Activated CD4-positive, alpha-beta T cell treated with anti-CD3 and anti-CD28 coated beads for 36 hours (primary cell): ENCODE measurements at places on chromosomes 13 and 19. TPM values are rescaled to one million over a fixed set of nuclear protein-coding genes. Genes with fewer than 3 reads are reported as not detected.

KCNRG gene
- 0.12 TPM for total RNA-seq

GRCh38 chr19:33686687-33687480 is 65.1 kb downstream of the CHST8 start:
- no peak for DNase-seq

PGLYRP1 gene
- not detected for total RNA-seq

HCST gene
- total RNA-seq: 27.0 TPM

DNA sequence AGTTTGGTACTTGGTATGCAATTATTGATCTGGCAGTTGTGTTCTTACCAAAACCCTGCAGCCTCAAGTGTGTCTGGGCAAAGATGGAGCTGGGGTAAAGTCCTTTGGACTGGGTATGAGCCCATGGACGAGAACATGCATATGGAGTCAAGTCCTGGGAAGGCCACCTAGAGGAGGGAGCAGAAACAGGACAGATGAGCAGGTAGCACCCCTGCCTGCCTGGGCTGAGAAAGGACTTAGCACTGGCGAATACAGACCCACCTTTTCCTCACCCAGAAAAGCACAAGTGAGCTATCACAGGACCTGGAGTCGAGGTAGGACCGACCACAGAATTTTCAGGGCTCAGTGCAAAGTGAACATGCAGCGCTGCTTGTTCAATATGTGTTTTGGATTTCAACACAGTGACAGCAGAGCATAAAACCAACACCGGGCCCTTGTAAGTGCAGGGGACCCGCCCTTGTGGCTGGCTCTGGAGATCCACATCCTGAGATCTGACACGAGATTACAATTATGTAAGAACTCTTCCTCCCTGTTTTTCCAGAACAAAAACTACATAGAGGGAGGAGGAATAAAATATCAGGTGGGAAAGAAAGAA is 25.9 kb downstream of the IGFL2 start:
- no peak for DNase-seq

DNA sequence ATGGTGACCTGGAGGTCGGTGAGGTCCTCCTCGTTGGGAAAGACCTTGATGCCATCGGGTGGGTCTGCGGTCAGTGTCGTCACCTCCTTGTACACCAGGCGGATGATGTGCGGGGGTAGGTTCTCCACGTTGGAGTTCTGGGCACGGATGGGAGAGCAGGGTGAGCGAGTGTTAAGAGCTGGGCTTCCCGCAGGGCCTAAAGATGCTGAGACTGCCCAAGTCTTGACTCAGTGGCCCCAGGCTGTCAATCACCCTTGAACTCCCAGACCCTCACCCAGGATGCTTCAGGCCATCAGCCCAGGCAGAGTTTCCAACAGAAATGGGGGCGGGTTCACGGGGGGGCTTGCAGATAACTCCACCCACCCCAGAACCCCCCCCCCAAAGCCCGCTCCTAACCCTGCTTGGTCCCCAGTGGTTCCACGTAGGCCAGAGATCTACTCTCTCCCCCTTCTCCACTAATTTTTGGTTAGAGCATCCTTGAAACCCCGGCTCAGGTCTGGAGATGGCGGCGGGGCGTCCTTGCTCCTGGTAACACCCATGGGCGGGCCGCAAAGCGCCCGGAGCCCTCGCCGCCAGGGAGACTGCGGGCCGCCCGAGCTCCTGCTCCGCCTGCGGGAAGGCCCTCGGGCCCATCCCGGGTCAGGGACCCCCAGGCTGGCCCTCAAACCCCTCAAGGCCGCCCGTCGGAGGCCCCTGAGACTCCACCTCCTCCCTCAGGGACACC is 600 bp downstream of the UBE2S start:
- DNase-seq: peak; percentile 53

GRCh38 chr13:56501750-56502149 is 639.0 kb upstream of the PRR20A start:
- no peak for DNase-seq

GRCh38 chr13:87057807-87058520 is 613.2 kb upstream of the SLITRK5 start:
- no peak for DNase-seq

- no peak for DNase-seq
Observed at GRCh38 chr13:111175935-111176334, 60.8 kb downstream of the ARHGEF7 start.

GRCh38 chr13:113474179-113474578 is 16.3 kb downstream of the DCUN1D2 start:
- no peak for DNase-seq

DNA sequence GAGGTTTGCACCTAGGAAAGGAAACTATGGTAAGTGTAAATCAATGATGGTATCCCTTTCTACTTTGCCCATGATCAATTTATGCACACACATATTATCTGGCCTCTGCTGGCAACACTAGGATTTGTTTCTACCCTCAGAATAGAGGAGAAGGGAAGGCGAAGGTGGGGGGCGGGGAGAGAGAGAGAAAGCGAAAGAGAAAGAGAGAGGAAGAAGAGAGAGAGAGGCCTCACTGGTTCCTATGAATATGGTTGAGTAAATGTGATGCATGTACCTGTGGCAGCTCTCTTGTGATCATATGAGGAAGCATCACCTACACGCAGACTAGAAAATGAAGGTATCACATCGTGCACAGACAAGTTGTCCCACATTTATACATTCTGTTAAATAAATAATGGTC is 882.0 kb upstream of the SLITRK6 start:
- DNase-seq: no peak

DNA sequence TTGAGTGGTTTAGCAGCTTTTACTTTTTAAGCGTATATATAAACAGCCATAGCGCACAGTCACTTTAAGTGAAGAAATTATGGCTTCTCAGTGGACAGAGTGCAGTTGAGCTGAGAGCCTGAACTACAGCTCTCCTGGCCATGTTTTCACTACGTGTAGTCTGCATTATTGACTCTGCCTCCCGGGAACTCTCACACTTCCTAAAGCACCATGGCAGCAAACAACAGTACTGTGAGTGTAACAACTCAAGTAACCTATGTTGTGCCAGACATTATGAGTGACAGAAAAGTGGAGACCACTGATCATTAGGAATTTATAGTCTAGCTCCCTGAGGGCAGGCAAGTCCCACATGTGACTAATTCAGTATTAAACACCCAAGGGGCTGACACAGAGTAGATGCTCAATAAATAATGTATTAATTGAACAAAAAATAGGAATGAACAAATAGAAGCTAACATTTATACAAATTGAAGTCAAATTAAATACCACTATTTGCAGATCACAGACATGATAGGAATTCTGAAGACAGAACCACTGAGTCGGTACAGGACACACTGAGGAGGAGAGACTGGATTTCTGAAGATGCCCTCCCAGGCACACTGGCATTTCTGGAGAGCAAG is 19.7 kb downstream of the EFNB2 start:
- no peak for DNase-seq

DNA sequence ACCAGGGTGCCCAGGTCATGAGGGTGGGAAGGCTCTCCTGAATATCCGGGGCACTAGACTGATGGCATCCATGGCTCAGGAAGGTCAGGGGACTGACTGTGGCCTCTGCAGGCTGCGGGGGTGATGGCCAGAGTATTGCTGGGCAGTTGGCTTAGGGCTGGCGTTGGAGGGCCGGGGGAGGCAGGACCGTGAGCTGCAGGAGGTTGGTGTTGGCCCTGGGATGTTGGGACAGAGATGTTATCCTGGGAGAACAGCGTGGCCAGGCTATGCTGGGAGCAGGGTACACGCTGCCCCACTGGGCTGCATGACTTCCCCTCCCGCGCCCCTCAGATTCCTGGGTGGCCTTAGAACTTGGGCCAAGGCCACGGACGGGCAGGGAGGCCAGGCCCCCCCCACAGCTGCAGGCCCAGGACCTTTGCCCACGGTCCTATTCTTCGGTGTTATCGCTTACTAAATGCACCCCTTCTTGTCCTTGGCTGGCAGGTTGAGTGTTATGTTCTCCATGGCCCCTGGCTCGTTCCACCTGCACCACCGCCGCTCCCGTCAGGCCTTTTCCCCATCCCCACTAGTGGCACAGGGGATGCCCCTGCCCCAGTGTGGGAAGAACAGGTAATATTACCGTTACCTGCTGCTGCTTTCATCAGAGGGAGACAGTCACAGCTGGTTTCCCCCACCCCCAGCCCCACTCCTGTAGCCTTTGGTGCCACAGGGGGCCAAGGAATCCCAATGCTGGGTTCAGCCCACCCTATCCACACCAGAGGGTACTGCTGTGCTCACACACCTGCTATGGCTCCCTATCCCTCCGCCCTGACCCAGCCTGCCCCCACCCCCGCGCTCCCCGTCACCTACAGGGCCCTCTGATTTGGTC is 3.2 kb upstream of the ISYNA1 start:
- DNase-seq: no peak

DNA sequence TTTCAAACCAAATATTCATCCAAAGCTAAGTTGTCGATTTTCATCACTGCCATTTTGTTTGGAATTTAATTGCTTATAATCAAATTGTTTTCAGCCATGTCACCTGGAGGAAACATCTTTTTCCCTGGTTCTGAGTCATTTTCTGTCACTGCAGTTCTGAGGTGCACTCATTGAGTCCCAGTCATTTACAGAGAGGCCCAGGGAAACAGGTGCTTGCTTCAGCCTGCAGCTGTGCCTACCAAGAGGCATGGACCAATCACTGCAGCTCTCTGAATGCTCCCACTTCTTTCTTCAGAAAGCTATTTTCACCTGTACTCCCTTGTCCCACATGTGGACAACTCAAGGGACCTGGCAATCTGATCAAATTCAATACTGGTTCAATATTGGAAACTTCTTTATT is 308.1 kb downstream of the COG6 start:
- DNase-seq: peak; percentile 46

CEBPA gene
- 0.11 TPM for total RNA-seq

GRCh38 chr13:42894765-42895243 is 97.2 kb downstream of the EPSTI1 start:
- DNase-seq: no peak

- DNase-seq: no peak
Observed at GRCh38 chr13:30510811-30511371, 45.2 kb upstream of the HMGB1 start.

- DNase-seq: no peak
Observed at GRCh38 chr19:3137119-3137518, 1.3 kb downstream of the GNA15 start.

IGFL2 gene
- not detected for total RNA-seq

- DNase-seq: peak; percentile 77
Observed at GRCh38 chr19:23394511-23394910, 760 bp downstream of the ZNF91 start.

DNA sequence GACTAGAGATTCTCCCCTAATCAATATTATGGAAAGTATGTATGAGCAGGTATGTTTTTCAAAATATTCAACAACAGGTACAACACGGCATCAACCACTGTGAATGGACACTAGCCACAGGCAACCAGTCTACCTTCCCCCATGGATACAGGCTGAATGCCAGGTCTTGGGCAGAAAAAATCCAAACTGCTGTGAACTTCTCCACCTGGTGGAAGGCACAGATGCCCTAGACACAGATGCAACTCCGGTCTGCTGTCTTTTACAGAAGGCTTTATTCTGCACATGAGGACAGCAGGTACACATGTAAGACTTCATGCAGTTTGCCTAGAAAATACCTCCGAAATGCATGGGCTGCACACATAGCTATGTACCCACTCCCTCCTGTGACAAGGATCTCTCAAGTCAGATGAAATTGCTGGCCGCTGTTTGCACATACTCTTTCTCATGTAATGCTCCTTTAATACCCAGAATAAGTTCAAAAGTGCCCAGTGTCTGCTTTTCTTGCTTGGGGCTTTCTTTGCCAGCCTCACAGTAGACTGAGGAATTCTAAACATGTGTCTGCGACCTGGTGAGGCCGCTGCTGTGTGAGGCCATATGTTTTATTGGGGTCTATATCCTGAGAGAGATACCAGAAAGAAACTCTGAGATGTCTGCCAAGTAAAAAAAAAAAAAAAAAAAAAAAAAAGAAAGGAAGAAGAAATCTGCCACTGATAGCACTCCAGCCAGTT is 325.9 kb downstream of the FOXO1 start:
- no peak for DNase-seq

DNA sequence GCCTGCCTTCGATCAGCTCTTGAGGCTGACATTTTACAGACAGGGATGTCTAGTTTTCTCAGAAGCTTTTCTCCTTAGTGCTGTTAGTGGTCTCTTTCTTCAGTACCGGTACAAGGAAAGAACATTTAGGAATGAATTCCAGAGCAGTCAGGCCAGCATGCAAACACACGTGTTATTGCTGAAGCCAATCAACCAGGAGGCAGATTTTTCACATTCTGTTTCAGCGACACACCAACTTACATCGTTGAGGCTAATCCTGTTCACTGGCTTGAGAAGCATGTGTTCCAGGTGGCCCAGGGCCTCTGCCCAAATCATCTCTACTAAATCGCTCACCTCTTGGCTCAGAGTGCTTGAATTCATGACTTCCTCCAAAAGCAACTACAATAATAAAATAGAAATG is 19.2 kb downstream of the PARP4 start:
- DNase-seq: no peak

DNA sequence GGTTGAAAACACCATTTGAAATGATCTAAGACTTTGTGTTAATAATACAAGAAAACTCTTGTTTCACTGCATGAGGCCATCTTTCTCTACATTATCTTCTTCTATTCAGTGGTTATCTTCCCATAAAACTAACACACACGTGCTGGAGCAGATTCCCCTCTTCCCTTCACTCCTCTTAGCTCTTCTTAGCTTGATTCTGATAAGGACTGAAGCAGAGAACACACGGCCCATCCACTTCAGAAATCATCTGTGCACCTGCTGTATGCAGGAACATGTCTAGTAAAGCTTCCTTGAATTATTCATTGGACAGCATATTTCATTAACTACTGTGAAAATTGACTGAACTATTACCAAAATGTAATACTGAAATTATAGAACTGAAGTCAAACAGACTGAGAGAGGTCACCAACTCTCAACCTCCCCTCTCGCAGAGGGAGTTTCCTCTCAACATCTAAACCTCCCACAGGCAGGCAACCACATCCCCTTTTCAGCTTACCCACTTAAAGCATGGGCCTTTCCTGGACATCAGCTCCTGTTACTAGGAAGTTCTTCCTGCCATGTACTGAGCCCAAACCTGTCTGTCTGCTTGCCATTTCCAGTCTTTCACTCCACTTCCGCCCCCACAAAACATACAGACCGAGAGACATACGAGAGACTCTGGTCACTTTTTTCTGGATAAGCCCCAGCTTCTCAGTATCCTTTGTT is 113.9 kb downstream of the CRYL1 start:
- DNase-seq: peak; percentile 63
